ENCODE measurements at places on chromosomes 11 and 22.

DNA sequence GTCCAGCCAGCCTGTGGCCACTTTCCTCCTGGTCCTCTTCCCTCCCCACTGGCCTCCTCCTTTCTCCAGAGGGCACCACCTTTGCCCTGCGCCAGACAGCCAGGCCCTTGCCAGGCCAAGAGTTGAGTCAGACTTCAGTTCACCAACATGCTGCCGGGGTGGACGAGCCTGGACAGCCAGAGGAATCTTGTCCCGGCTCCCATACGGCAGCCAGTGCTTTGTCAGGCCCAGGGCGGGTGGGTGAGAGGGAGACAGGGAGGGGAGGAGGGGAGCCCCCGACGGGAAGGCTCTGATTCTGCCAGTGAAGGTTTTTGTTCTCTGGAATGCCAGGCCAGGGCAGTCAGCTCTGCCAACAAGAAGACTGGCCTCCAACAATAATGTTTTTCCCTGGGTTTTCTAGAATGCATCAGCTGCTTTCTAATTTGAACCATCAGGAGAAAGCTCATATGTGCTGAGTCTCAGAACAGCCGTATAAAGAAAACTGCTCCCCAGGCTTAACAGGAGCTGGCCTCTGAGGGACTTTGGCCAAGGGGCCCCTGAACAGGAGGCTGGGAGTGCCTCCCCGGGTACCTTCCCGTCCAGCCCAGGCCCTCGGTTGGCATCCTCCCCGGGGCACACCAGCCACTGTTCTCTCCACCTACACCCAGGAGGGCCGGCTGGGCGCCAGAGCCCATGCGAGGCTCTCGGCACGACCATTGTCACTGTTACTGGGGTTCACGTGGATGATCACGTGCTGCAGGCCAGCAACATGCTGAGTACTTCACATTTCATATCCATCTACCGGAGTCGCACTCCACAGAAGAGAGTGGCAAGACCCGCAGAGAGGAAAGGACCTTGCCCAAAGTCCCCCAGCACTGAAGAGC, 28.6 kb downstream of the LIF start:
- DNase-seq: no peak

GRCh38 chr11:64020976-64021756, 14.6 kb upstream of the FLRT1 start:
- DNase-seq: no peak

DNA sequence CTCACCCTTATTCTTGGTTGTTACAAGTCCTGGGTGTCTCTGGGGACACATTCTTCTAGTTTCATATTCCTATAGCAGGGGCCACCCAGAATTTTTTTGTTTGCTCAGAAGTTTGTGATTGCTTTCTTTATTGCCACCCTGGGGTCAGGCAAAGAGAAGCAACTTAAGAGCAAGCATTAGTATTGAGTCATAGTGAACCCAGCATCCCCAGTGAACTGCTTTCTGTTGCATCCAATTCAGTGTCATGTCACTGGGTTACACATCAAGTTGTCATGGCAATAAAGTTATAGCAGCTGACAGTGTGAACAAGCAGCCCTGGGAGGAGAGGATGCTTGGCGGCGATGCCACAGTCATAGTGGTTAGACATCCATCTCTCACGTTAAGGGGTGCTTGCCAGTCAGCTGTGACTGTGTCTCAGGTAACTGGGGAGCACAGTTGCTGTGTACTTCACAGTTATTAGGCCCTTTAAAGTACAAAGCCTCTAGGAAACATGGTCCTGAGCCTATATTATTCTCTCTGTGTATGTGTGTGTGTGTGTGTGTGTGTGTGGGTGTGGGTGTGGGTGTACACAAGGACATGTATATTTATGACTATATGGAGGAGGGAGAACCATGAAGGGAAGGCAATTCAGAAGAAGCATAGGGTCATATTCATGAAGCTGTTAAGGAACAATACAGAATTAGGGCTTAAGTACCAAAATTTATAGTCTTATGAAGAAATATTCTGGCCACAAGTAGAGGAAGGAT, 52.5 kb downstream of the TRIM44 start:
- DNase-seq: no peak

DNA sequence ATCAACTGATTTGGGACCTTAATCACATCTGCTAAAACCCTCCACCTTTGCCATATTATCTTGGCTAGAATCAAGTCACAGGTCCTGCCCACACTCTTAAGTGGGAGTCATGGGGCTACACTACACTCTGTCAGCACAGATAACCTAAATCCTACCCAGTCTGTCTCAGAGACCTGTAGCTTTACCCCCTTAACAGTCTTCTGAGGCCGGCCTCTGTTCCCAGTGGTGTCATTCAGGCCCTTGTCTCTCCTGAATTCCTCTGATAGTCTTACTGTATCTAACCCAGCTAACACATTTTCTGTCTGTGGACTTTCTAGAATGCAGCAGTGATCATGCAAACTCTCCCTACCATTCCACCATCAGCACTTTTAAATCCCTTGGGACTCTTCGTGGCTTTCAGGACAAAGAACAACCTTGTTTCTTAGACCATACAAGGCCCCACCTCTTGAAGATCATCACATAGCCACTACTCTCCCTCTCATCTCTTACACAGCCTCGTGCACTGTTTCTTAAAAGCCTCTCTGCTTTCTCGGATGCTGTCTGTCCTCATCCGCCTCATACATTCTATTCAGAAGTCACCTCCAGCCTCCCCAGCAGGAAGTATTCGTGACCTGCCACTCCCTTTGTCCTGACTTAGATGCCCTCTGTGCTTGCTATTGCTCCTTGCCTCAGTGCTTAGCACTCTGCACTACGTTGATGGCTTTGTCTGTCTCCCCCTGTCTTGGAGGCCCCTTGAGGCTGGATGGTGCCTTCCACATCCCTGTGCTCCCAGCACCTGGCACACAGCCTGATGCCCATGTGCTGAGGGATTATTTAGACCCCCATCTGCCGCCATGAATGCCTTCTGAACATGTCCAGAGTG, 57.9 kb downstream of the PANX1 start:
- DNase-seq: no peak

All from GF-D8 (cell line).